ENCODE measurements at places on chromosomes 2 and 18. TPM values are rescaled to one million over a fixed set of nuclear protein-coding genes. Genes with fewer than 3 reads are reported as not detected.

DNA sequence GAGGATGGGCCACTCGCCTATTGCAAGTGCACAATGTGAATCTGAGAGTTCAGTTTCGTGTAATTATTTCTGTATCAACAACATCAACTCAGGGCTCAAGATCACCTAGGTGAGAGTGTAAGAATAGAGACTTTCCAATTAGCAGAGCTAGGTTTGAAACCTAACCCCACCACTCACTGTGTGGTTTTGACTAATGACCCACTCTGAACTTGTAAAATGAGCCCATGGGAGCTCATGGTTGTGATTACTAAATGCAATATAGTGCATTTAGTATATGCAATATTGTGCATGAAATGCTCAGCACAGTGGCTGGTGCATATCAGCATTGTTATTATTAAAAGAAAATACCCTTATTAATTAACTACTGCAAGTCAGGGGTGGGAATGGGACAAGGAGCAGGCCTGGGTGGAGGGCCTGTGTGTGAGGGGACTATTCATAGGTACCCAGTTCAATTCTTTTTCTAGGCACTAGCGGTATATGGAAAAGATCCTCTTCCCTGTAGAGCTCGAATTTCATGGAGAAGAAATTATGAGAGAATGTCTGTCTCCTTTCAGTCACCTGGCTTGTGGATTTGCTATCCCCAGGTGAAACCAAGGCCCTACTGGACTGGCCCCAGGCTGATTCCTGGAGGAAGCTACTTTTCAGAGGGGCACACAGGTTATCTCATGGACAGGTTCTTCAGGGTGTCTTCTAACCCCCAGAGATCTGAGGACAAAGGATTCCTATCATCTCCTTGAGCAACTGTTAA lies 169.5 kb downstream of the GFPT1 start:
- H3K36me3 ChIP-seq = no peaks in the 10 kb centered on the region
- H3K4me3 ChIP-seq = peak overlapping the region; percentile 13
- DNase-seq = no peak
- H3K4me1 ChIP-seq = peaks cover 85% of the 10 kb centered on the region

POTEI gene
- total RNA-seq = 0.48 TPM

DNA sequence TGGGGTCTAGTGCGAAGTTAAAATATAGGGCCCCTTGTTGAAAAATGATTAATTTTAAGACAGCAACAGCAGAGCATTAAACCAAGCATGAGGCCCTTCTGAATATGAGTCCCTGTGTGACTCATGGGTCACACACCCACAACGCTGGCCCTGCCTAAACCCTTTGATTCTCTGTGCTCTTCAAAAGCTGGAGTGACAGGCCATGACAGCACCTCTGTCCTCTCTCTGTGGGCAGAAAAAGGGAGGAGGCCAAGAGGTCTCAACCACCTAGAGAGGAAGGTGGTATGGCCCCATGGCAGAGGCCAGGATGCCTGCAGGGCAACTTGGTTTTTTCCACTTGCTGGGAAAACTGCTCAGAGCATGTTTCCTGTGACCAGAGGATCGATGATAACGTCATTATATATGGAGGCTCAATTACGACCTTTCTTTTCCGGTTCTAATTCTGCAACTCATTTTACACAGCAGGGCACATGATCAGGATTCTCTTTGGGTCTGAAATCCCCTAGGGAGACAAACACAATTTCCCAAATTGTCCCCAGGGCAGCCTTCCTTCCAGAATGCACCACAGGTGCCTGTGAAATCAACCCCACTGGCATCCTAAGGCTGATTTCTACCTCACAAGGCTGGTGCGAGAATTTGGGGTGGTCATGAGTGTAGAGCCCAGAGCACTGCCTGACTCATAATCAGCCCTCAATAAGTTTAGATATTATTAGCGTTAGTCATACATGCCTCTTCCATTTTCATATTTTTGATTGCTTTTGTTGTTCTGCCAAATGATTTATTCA lies 102.0 kb upstream of the PPP1CB start:
- no peak overlapping the region for H3K4me3 ChIP-seq
- H3K27ac ChIP-seq = no peak overlapping the region
- H3K27me3 ChIP-seq = no peaks in the 10 kb centered on the region
- peak; percentile 36 for DNase-seq

CCL20 gene
- total RNA-seq = 223 TPM

GRCh38 chr2:197450465-197450864 lies 2.9 kb upstream of the COQ10B start:
- DNase-seq = no peak
- H3K36me3 ChIP-seq = no peaks in the 10 kb centered on the region
- no peaks in the 10 kb centered on the region for H3K27me3 ChIP-seq
- H3K4me3 ChIP-seq = no peak overlapping the region

PTPRN gene
- not detected for total RNA-seq

DNA sequence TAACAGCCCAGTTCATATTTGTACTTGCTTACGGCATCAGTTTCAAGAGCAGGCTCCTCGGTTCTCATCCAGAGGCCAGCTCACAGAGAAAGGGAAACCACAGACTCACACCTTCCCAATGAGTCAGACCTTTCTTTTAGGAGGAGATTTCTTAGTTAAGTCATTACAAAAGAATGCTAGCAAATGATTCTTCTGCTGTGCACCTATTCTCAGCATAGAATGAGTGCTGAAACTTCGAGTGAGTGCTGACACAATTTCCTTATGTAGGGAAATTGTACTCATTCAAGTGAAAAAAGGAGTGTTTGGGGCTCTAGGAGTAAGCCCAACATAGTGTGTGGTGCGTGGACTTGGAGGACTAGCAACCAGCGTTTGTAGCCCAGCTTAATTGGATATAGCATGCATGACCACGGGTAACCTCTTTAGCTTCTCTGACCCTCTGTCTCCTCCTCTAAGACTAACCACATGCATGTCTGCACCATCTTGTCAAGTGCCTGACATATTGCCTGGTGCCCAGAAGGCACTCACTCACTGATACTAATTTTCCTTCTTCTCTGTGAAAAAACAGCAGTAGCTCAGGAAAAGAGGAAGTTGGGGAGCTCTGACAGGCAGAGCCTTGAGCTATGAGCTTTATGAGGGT lies 87.0 kb downstream of the ALPK2 start:
- DNase-seq = peak; percentile 41
- no peak overlapping the region for H3K27ac ChIP-seq
- H3K4me3 ChIP-seq = no peak overlapping the region
- no peaks in the 10 kb centered on the region for H3K36me3 ChIP-seq
- H3K27me3 ChIP-seq = no peaks in the 10 kb centered on the region

DNA sequence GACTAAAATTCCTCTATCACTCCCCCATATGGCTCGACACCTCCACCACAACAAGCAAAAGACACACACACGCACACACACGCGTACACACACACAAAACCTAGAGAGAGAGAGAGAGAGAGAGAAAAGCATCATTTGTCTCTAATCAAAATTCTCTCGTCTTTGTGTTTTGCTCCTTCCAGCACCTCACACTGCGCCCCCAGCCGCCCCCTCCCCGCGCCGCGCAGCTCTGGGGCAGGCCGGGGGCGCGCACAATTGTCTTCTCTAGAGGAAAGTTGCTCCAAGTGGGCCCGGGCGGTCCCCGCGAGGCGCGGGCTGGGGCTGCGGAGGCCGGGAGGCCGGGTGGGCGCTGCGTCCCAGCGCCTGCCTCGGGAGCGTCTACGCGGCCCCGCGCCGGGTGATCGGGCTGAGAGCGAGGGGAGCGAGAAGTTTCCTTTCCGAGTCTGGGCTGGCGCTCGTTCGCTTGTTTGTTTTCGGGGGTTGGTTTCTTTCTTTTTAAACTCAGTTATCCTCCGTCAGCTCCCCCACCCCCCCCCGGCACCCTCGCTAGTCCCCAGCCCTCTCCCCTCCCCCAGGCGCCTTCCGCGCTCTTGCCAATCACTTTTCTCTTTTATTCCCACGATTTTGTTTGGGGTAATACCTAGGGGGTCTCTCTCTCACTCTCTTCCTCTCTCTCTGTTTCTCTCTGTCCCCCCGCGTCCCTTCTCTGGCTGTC lies 4.1 kb downstream of the ZEB2 start:
- peak overlapping the region; percentile 56 for H3K4me3 ChIP-seq
- peaks cover 4% of the 10 kb centered on the region for H3K27me3 ChIP-seq
- 0 out of 2 replicates have a peak, but pooled peaks cover 5% of the 10 kb centered on the region for H3K4me1 ChIP-seq
- no peak for DNase-seq
- no peak overlapping the region for H3K27ac ChIP-seq

CD8B2 gene
- total RNA-seq = not detected

- no peaks in the 10 kb centered on the region for H3K4me1 ChIP-seq
- H3K27ac ChIP-seq = no peak overlapping the region
- H3K27me3 ChIP-seq = no peaks in the 10 kb centered on the region
Observed at GRCh38 chr2:207226671-207227061, 60.9 kb upstream of the KLF7 start.

DNA sequence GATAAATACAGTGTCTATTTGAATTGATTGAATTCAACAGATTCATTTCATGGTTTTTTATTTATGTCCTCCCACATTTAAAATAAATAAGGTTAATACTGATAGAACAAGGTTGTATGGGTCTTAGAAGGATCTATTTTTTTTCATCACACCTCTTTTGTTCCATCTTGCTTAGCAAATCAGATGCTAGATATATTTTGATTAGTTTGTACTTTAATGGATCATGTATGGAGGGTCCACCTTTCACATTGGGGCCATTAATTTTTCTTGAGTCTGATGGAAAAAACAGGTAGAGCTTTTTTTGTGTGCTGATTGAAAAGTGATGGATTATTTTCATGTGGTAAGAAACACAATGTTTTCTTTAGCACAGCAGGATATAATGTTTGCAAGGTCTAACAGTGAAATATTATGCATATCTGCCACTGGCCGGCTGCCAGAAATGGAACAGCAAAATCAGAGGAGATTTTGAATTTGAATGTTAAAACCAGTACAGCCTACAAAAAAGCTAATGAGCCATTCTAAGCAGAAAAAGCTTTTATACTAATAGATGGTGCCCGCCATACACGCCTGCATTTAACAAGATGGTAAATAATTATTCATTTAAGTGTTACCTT lies 188.1 kb upstream of the ETAA1 start:
- DNase-seq = no peak
- H3K36me3 ChIP-seq = no peaks in the 10 kb centered on the region
- H3K27ac ChIP-seq = no peak overlapping the region
- H3K4me3 ChIP-seq = no peak overlapping the region
- no peaks in the 10 kb centered on the region for H3K27me3 ChIP-seq
- H3K4me1 ChIP-seq = no peaks in the 10 kb centered on the region

- no peak overlapping the region for H3K27ac ChIP-seq
- H3K4me1 ChIP-seq = 0 out of 2 replicates have a peak, but pooled peaks cover 6% of the 10 kb centered on the region
- no peak for DNase-seq
Observed at GRCh38 chr2:170005702-170006101, 172.2 kb upstream of the MYO3B start.

TCF4 gene
- not detected for total RNA-seq

- H3K4me3 ChIP-seq = no peak overlapping the region
- H3K27ac ChIP-seq = no peak overlapping the region
- DNase-seq = no peak
- peaks cover 6% of the 10 kb centered on the region for H3K36me3 ChIP-seq
- no peaks in the 10 kb centered on the region for H3K27me3 ChIP-seq
Observed at GRCh38 chr2:135226961-135227360, 174.9 kb downstream of the RAB3GAP1 start.

RAB6D gene
- not detected for total RNA-seq

OSR1 gene
- total RNA-seq = 1.1 TPM

ABCB11 gene
- not detected for total RNA-seq

SUPT7L gene
- 28.7 TPM for total RNA-seq

UGT1A8 gene
- total RNA-seq = not detected

DNA sequence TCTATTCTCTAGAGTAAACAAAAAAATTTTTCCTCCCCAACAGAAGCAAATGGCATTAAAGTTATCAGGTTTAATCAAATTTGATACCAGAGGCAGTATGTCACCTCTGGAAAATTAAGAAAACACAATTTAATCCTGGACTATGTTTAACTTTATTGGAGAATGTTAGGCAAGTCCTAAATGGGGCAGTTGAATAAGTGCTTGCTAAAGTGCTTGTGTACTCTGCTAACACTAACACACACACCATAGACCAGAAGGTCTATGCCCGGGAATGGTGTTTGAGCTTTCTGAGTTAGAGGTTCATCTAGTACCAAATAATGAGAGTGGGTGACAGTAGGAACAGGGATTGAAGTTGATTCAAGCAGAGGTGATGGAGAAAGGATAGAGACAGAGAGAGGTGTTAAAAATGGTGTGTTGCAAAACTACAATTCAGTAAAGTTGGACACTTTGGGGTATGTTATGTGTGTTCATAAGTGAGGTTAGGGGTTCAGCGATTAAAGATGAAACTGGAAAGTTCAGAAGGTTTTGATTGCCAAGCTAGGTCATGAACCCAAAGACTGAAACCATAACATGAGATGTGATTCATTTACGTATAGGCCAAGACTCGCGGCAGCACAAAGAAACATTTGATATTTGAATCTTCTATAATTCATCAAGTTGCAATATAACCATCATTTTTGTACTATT lies 40.5 kb upstream of the PEX13 start:
- H3K36me3 ChIP-seq = peaks cover 18% of the 10 kb centered on the region
- H3K27ac ChIP-seq = no peak overlapping the region
- no peaks in the 10 kb centered on the region for H3K27me3 ChIP-seq
- no peak overlapping the region for H3K4me3 ChIP-seq
- no peak for DNase-seq

SLC8A1 gene
- total RNA-seq = not detected

DNA sequence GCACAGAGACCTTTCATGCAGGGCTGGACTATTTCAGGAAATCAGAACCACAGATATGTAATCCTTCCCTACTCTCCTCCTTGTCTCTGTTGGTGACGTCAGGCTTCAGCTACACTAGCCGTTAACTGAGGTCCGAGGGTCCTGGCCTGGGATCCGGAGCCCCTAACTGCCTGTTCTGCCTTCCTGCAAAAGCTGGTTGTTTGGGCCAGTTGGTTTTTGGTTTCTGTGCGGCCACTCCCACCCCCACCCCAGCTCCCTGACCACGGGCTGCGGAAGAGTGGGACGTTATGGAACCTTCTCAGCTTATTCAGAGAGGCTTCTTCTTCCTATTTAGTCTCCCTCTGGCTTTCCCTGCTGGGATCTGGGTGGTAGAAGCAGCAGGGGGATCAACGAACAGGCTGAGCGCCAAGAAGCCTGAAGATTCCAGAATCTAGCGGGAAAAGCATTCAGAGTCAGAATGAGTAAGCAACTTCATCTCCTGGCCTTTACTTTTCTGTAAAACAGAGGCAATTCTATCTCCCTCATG lies 49.3 kb upstream of the ROCK2 start:
- peaks cover 4% of the 10 kb centered on the region for H3K27me3 ChIP-seq
- no peak overlapping the region for H3K4me3 ChIP-seq
- no peak for DNase-seq
- H3K4me1 ChIP-seq = peaks cover 65% of the 10 kb centered on the region
- no peak overlapping the region for H3K27ac ChIP-seq

- H3K4me1 ChIP-seq = peaks cover under 1% of the 10 kb centered on the region
- no peak for DNase-seq
- no peaks in the 10 kb centered on the region for H3K27me3 ChIP-seq
- peaks cover 21% of the 10 kb centered on the region for H3K36me3 ChIP-seq
- no peak overlapping the region for H3K4me3 ChIP-seq
Observed at GRCh38 chr2:48514348-48515003, 15.5 kb upstream of the STON1 start.

DNA sequence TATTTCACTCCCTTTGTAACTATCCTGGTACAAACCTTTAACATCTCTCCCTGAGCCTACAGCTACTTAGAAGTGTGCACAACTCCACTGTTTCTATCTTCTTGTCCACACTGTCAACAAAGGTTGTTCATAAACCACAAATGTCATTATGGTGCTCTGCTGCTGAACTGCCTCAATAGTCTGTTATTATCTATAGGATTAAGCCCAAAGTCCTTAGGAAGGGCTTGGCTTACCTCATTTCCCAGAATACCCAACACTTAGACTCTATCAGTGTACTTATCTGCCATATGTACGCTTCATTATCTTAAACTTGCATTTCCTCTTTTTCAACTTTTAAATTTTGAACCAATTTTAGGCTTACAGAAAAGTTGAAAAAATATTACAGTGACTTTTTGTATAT lies 94.2 kb downstream of the HNMT start:
- no peaks in the 10 kb centered on the region for H3K36me3 ChIP-seq
- peak; percentile 13 for DNase-seq
- no peaks in the 10 kb centered on the region for H3K27me3 ChIP-seq
- no peak overlapping the region for H3K27ac ChIP-seq

CRYGC gene
- not detected for total RNA-seq
